ENCODE measurements at places on chromosomes 4 and X.

GRCh38 chr4:44661940-44662622, 10.7 kb upstream of the YIPF7 start:
- DNase-seq = no peak

DNA sequence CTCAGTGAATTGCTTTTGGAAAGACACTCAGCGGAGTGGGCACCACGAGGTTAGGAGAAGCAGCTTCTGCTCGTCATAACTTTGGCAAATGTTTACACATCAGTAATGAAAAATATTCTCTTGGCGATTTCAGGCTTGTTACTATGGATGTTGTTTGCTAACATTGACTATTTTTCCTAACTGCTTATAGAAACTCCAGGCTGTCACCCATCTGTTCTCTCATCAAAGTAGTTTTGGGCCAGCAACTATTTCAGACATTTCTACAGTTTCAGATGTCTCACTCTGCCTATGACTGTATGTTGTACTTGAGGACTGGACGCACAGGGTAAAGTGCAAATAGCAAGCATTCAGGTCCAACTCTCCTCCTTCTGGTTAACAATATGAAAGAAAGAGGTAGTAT, 346.7 kb downstream of the TRIML1 start:
- no peak for DNase-seq

- no peak for DNase-seq
Observed at GRCh38 chr4:99447079-99447478, 11.9 kb upstream of the ADH7 start.

DNA sequence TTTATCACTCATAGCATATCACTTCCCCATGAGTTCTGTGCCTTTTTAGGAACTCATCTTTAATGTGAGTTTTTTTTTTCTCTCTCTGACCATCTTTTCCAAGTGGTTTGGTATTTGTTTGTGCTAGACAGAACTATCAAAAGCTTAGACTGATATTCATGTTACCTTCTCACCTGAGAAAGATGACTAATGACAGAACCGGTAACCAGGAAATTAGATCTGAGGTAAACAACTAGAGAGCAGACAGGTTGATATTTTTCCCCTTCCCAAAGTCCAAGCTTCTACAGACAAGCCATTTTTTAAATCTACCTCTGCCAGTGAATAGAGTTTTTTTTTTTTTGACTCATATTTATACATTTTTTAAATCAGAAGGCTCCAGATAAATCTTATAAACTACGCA, 17.0 kb upstream of the SRD5A3 start:
- DNase-seq = no peak

GRCh38 chr4:48565362-48566033, 75.4 kb downstream of the ZAR1 start:
- no peak for DNase-seq

DNA sequence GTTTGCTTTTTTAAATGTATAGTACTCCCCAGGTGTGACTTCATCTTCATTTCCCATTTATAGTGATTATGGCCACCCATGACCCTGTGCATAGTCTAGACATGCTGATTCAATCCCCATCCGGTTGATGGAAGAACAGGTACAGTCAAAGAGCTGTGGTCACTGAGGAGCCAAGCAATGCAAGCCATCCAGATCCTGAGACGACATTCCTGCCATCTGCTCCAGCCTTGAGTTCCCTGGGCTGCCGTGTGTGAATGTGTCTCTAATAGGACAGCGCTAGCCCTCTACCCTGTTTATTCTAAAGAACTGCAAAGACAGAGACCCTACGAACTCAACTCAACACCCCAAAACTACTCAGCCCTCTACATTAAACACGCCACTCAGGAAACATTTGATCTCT, 1.7 kb downstream of the KCNIP4 start:
- no peak for DNase-seq

DNA sequence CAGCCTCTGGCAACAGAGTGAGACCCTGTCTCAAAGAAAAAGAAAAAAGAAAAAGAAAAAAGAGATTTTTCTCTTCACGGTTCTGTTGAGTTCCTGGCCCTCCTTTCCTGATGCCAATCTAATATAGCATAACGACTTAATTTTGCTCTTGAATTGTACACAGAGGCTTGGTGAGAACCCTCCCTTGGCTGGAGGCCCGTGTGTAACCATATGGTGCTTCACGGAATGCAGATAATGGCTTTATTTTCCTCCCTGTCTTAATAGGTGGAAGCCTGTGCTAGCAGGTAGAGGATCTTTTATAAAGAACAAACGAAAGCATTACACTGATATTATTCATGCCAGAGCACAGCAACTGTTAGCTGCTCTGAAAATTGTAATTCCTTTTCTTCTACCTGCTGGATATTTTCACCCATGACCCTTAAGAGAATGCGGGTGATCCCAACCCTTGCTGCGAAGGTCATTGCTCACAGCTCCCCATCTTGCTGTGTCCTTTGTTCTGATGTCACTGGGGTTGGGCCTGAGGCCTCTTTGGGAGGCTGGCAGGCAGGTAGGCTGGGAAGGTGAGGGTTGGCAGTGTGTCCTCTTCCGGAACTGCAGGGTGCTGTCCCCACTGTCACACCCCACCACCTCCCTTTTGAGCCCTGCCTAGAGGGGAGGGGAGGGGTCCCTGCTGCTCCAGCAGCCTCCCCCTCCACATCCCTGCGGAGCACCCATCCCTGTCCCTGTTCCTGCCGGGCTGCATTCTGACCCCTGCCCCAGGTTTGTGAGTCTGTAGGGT, 83.8 kb upstream of the STOX2 start:
- DNase-seq = no peak

All from stimulated activated CD8-positive, alpha-beta memory T cell treated with anti-CD3 and anti-CD28 coated beads, Interleukin-2, amount 100 ng/mL, for 1 hour (primary cell).